GM12891 (cell line): ENCODE measurements at places on chromosomes 7 and 10.

GRCh38 chr10:46225597-46225996 is 61.2 kb upstream of the ANTXRL start:
- DNase-seq, result no peak

DNA sequence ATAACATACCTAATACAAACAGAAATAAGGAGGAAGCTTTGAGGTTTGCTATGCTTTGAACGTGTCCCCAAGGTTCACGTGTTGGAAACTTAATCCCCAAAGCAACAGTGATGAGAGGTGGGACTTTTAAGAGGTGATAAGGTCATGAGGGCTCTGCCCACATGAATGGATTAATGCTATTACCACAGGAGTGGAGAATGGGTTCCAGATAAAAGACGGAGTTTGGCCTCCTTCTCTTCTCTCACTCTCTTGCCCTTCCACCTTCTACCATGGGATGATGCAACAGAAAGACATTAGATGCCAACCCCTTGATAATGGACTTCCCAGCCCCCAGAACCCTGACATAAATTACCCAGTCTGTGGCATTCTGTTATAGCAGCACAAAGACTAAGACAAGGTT is 9.6 kb downstream of the ITGB1 start:
- DNase-seq, result no peak

- no peak for DNase-seq
Measured at GRCh38 chr10:43676331-43676730, 27.6 kb upstream of the ZNF32 start.

DNA sequence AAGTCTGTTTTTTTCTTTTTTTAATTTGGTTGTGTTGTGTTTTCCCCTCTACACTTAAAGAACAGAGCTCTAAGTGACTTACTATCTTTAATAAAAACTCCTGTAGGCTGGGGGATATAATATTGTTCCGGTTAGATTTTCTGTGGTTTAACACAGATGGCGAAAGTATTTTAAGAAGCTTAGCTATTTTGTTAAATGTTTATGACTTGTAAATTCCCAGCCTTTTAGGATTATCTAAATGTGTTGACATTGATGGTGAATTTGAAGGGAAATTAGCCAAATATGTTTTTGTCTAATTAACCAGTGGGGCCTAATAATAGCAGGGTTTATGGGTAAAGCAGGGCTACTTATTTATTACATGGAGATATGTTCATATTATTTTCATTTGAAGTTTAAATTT is 538.5 kb downstream of the INHBA start:
- DNase-seq, result no peak

- no peak for DNase-seq
Measured at GRCh38 chr10:15540727-15541126, 169.6 kb upstream of the FAM171A1 start.

DNA sequence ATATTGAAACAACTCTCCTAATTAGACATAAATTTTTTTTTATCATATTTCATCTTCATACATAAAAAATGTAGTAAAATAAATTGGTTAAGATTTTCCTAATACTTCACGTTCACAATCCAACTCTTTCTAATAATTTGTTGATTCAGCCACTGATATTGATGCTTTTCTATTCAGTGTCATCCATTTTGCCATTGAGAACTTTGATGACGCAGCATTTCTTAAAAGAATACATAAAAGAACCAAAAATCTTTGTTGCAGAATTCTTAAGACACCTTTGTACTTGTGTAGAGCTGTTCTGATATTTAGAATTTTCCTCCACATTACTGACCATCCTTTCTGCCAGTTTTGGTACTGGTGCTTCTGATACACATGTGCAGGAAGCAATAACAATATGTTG is 52.6 kb downstream of the LOXL4 start:
- no peak for DNase-seq

GRCh38 chr7:15856311-15856710 is 169.8 kb upstream of the MEOX2 start:
- no peak for DNase-seq

- peak; percentile 13 for DNase-seq
Measured at GRCh38 chr10:7054915-7055314, 355.9 kb downstream of the SFMBT2 start.

DNA sequence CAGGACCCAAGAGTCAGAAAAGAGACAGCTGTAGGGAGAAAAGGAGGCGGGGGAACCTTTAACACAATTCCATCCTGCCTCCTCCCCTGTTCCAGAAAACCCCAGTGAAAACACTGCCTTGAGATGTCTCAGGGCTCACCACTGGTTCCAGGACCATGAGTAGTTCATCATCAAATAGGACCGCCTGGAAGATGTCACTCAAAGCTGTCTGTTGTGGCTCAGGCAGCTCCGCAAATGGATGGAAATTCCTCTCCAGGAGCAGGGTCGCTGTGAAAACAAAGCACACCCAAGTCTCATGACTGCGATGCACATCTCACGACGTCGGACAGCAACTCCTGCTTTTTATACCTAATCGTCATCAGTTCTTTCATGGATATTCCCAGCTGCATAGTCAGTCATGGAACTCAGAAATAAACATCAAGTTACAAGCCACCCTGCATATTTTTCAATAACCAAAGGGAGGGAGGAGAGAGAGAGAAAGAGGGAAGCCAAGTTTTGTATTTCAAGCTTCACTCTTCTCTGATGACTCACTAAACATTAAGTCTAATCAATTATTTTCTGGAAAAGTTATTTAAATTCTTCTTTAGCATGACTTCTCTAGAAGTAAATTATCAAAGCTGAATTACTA is 49.2 kb downstream of the GSDME start:
- no peak for DNase-seq

DNA sequence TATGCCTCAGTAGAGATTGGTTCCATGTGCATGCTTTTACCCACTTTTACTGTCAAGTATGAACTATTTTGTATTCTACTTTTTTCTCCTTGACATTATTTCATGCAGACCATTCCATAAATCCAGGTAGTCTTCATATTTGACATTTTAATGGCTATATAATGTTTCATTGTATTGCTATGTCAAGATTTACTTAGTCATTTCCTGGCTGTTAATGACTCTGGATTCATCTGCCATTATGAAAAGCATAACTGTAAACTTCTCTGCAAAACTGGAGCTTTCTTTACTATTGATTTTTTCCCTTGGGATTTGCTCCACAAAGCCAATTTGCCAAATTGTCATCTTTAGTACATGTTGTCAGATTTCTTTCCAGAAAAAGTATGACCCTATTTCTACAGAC is 6.8 kb upstream of the MSRB2 start:
- DNase-seq, result no peak

- no peak for DNase-seq
Measured at GRCh38 chr10:1491901-1492300, 245.4 kb downstream of the ADARB2 start.

GRCh38 chr10:28684157-28684985 is 7.0 kb downstream of the BAMBI start:
- no peak for DNase-seq

DNA sequence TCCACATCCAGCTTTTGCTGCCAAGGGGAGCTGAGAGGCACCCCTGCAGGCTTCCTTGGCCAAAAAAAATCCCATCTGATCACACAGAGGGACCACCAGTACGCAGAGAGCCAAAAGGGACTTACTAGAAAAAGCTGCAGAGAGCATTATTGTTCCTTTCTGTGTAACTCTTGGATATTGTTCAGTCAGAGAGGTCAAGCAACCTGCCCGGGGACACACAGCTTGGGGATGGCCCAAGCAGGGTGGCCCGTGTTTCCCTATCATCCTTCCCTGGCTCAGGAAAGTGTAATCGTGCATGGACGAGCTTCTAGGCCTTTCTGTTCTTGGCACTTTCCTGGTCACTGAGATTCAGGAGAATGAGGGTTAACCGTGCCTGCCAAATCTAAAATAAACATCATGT is 84.1 kb upstream of the SH2B2 start:
- no peak for DNase-seq

DNA sequence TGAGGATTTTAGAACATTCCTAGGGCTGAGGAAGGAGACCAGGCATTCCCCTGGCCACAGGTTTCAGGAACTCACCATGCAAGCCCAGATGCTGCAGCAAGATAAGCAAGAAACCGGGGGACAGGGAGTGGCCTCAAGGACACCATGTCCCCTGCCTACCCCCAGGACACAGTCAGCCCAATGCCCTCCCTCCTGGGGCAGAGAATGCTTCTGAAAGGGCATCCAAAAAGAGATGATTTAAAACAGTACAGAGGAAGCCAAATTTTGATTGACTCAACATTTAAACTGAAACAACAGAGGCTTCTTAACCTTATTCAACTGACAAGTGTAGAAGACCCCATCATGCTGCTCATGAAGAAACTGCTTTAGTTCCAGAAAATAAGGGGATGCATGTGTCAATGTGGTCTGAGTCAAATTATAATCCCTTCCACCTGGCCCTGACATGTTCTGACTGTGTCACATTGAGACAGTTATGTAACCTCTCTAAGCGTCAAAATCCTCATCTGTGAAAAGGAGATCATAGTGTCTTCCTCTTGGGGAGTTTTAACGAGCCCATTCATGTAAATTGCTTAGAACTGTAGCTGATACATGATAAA is 60.0 kb downstream of the ICA1 start:
- DNase-seq, result no peak

DNA sequence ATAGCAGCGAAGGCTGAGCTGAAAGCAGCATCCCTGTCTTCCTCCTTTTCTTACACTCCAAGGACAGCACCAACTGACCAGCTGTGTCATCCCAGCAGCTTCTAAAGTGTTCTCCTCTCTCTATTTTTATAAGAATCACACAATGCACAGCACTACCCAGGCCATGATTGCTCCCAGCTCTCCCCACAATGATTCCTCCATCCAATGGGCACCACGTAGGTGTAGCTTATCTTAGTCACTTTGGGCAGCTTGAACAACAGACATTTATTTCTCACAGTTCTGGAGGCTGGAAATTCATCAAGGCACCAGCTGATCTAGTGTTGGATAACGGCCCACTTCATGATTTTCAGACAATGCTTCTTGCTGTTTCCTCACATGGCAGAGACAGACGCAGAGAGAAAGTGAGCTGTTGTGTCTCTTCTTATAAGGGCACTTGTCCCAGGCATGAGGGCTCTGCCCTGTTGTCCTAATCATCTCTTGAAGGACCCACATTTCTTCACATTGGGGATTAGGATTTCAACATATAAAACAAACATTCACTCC is 92.0 kb upstream of the CDC14C start:
- DNase-seq, result no peak

DNA sequence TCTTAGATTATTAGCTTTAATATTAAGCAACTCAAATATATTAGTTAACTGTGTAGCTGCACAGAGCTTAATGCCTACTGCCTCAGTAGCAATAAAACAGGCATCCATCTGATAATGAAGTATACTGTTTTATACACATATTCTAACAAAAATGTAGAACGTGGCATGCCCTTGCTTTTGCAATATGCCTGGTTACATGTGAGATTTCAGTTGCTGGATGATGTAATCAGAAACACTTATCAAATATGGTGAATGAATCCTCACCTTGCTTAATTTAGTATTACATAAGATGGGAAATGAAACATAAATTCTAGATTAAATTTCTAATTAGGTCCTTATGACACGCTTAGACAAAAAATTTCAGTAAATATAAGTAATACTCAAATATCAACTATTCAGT is 8.0 kb downstream of the DNAJC1 start:
- DNase-seq, result no peak

GRCh38 chr7:131355917-131356777 is 28.5 kb downstream of the MKLN1 start:
- DNase-seq, result no peak

DNA sequence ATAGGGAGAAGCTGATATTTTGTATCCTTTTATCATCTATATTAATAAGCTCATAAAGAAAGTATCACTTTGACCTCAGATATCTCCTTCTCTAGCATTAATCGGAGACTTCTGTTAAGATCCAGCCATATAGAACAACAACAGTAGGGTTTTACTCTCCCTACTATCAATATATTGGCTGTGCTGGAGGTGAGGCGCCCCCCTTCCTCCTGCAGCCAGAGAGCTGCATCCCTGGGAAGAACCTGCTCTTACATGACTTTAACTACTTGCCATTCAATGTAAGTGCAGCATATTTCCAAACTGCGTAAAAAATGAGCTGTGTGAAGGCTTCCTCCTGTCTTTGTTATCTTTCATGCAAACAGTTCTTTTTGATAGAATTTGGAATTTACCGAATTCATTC is 247.8 kb downstream of the SDK1 start:
- DNase-seq, result no peak

- DNase-seq, result no peak
Measured at GRCh38 chr10:73174148-73174925, 6.4 kb downstream of the FAM149B1 start.

DNA sequence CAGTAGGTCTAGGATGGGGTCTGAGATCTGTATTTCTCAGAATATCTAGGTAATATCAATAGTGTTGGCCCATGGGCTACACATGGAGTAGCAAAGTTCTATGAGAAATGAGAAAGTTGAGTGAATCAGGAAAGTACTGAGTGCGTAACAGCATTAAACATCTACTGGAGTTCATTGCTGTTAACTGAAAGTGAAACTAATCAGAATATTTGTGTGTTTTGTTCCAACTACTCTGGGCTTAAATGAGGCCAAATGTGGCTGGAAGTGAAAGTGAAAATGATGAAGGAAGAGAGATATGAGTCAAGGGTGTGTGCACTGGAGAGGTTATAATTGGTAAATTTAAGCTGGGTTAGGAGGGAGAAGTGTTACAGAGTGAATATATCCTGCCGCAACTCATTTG is 46.5 kb downstream of the TMEM106B start:
- peak; percentile 11 for DNase-seq

DNA sequence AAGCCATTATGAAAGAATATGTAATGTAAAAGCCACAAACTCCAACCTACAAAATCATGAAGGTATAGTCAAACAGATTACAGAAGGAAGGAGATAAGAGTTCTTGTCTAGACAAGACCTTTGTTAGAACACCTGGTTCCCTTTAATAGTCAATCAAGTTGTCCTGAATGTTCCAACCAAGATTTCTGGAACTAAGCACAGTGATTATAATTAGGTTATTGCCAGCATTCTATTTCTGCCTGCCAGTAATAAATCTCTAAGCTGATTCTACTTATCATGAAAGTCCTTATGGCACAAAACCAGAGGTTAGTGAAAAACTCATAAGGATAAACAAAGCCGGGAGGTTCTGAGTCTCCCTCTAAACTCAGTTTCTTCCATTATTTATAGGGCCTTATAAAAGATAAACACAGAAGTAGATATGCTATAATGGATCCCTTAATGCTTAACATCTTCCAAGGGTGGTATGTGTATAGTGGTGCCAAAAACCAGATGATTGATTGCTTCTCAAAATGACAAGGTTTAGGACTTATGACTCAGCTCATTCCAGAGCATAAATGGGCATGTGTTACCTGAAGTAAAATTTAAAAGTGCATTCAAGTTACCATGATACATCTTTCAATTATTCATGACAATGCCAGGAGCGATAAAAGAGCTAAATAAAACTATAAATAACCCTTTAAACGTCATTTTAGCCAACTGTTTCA is 237.2 kb downstream of the CSTF2T start:
- no peak for DNase-seq
